Motor neuron (in vitro differentiated cells): ENCODE measurements at places on chromosomes 5 and 9.

GRCh38 chr5:177378884-177379883 is 5.0 kb upstream of the SLC34A1 start:
- peak; percentile 87 for ATAC-seq

DNA sequence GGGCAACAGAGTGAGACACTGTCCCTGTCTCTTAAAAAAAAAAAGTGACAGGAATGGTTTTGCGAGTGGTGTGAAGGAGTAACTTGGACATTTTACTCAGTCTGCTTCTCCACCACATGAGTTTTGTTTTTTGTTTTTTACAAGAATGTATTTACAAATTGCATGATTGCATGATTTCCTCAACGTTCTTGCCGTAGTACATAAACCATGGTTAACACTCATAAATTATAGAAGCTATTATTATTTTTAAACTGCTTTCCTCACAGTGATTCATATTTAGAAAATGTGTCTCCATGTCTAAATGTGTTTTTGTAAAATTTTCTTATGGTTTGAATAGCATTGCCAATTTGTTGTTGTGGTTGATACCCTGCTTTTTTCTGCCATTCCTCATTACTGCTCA is 220.0 kb downstream of the GOLPH3 start:
- no peak for ATAC-seq

- no peak for ATAC-seq
Observed at GRCh38 chr9:133117271-133118178, 3.5 kb downstream of the RALGDS start.

DNA sequence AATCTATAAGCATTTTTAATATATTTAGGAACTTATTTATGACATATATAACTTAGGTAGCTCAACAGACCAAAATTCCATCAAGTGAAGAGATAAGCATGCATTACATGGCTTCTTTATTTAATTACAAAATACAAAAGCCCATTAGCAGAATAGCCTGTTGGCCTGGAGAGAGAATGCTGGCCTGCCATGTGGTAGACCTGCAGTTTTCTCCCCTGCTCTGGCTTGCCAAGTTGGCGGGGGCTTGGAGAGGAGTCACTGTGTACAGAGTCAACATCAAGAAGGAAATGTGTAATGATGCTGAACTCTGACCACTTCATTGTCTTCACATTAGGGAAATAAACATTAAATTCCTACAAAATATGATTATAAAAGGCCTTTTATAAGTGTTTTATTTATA is 69.8 kb upstream of the CNTLN start:
- no peak for ATAC-seq

DNA sequence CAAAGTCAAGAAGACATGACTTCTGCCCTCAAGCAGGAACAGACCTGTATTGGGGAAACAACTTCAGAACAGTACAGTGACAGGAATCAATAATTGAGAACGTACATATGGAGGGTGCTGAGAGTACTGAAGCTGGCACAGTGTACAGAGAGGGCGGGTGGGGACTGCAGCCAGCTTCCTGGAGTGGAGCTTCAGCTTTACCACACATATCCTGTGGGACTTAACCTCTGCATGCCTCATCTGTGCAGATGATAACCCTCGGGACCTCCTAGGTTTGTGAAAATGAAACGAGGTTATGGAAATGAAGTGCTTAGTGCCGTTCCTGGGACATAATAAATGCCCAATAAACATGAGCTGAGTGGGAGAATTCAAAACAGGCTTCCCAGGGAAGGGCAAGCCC is 22.1 kb upstream of the RARS1 start:
- ATAC-seq, result no peak

DNA sequence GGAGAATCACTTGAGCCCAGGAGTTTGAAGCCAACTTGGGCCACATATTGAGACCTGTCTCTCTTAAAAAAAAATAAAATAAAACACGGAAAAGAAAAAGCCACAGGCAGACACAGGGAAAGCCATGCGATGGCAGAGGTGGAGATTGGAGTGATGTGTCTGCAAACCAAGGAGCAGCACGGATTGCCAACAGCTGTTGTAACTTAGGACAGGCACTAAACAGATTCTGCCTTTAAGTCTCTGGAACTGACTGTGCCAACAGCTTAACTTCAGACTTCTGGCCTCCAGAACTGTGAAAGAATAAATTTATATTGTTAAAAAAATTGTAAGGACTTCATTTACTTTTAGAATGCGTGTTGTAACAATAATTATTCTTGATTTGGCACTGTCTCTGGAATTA is 318.5 kb upstream of the CHD1 start:
- no peak for ATAC-seq

GRCh38 chr5:115490596-115490995 is 54.0 kb downstream of the FEM1C start:
- ATAC-seq, result no peak

- no peak for ATAC-seq
Observed at GRCh38 chr5:90111364-90112032, 298.1 kb downstream of the CETN3 start.

GRCh38 chr5:96952118-96952750 is 16.4 kb downstream of the LNPEP start:
- ATAC-seq, result no peak

GRCh38 chr9:90904706-90905478 is 103.3 kb downstream of the SYK start:
- ATAC-seq, result peak; percentile 31

DNA sequence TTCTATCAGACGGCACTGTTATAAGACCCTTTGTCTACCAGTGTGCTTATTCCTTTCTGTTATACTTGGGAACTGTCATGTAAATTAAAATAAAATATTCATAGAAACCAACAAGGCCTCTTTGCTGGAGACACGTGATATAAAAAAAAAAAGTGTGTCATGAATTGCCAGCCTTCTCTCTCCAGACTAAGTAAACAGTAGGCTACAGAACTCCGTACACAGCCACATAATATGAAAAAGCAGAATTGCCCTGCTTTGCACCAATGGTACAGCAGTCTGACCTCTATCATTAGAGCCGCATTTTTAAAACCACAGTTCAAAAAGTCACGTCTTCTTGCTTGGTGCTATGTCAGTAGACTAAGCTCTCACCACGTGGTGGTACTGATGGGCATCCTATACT is 231.3 kb downstream of the SEMA5A start:
- no peak for ATAC-seq

GRCh38 chr5:124658867-124659557 is 87.4 kb downstream of the ZNF608 start:
- no peak for ATAC-seq

- ATAC-seq, result no peak
Observed at GRCh38 chr9:107665057-107665456, 175.5 kb upstream of the KLF4 start.

- no peak for ATAC-seq
Observed at GRCh38 chr5:132096904-132097303, 23.3 kb downstream of the CSF2 start.
